ENCODE measurements at places on chromosomes 2 and 18.

DNA sequence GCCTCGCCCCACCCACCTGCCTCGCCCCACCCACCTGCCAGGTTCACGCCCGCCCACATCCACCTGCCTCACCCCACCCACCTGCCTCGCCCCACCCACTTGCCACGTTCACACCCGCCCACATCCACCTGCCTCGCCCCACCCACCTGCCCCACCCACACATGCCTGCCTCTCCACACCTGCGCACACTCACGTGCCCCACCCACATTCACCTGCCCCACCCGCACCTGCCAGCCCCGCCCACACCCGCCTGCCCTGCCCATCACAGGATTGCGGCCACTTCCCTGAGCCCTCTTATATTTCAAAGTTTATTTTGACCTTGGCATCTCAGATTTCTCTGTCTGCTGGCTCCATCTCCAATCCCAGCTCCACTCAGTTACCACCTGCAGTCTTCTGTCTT is 217.5 kb upstream of the SOX11 start:
- DNase-seq, result no peak

DNA sequence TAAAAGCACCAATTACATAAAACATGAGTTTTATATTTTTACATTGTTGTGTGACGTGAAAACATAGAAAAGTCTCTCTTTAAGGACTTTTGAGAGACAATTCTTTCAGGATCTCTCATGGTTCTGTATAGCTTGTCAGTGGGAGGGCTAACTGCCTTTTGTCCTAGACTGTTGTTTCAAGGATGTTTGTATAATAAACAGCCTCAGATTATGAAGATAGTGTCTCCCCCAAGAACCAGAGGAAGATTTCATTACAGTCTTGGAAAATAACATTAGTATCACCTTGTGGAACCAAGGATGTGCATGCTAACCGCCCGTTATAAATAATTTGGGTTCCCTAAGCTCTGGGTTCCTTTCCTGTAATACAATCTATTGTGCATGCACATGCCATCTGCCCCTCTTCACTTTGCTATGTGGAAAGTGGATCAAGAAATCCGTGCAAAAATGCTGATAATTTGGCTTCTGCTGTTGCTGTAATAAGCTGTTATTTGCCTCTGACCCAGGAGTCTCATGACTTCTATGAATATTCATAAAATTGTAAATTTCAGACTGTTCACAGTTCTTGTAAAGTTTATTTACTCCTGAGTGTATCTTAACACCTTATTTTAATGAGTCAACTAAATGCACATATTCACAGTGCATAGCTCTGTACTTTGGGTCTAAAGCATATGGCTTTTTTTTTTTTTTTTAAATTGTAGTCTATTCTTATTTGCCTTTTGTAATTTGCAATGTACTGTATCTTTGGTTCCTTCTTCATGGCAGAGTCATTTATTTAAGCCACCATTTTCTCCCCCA is 265.5 kb downstream of the PTH2R start:
- DNase-seq, result no peak

- DNase-seq, result no peak
These were observed 19.5 kb downstream of the INPP4A start for GRCh38 chr2:98463988-98464771.

- no peak for DNase-seq
These were observed 169.5 kb downstream of the SRBD1 start for GRCh38 chr2:45441571-45441970.

DNA sequence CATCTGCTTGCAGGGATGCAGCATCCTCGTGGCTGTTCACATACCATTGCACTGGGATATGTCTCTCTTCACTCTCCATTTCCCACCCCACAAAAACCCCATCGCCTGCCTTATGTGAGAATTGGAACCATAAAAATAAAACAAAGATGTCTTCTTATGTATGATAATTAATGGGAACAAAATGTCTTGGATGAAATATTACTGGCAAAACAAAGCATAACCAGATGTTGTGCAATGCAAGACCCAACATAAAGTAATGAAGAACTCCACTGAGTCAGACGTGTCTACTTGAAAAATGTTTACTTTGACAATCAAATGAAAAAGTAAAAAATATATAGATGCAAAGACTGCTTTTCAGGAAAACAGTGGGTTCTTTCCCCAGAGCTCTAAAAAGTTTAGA is 611.3 kb upstream of the SYT4 start:
- no peak for DNase-seq

GRCh38 chr2:205967391-205968075 is 118.4 kb downstream of the INO80D start:
- DNase-seq, result peak; percentile 26

GRCh38 chr2:171086352-171087290 is 74.1 kb downstream of the TLK1 start:
- DNase-seq, result peak; percentile 60

- peak; percentile 76 for DNase-seq
These were observed 48.0 kb downstream of the BCL2L11 start for GRCh38 chr2:111168528-111169239.

GRCh38 chr2:236670235-236670620 is 100.6 kb downstream of the ACKR3 start:
- DNase-seq, result no peak

GRCh38 chr18:60027397-60027796 is 127.6 kb downstream of the PMAIP1 start:
- DNase-seq, result no peak

DNA sequence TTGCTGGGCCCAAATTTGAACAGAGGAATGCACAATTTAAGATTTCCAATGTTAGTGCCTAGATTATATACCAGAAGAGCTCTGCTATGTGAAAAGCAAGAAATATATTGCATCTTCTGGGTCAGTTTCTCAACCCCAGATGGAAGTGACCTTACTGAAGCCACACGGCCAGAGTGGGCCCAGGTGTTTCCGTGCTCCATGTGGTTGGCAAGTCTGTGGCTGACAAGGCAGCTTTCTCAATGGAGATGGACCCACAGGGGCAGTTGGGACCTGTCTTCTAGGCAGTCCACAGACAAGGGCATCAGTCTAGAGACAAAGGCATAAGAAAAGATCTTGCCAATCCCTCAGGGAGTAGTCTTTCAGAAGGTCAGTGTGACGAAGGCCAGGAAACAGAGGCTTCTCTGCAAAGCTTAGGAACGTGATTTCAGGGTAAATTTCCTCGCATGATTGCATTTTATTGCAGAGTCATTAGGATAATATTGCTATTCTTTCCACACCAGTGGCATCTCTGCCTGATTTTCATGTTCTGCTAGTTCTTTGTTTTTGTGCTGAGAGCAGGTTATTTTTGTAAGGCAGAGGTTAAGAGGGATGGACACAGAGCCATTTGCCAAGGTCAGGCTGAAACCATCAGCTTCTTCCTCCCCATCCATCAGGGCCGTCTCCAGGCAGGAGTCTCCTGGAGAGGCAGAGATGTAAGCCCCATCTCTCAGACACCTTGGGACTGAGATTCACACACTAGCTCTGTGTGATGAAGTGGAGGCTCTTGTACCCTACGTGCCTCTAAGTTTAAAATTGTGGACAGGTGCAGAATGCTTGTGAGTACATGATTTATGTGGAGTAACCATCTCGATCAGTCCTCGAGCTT is 202.1 kb downstream of the ANKRD30B start:
- no peak for DNase-seq

- DNase-seq, result no peak
These were observed 49.4 kb upstream of the PKDCC start for GRCh38 chr2:41998186-41999127.

GRCh38 chr2:173419506-173419905 is 64.8 kb downstream of the CDCA7 start:
- DNase-seq, result no peak

- no peak for DNase-seq
These were observed 14.1 kb downstream of the LMAN1 start for GRCh38 chr18:59344996-59345395.

GRCh38 chr2:229815858-229816257 is 101.5 kb upstream of the DNER start:
- peak; percentile 58 for DNase-seq

GRCh38 chr2:199950396-199950795 is 4.9 kb downstream of the TYW5 start:
- no peak for DNase-seq

DNA sequence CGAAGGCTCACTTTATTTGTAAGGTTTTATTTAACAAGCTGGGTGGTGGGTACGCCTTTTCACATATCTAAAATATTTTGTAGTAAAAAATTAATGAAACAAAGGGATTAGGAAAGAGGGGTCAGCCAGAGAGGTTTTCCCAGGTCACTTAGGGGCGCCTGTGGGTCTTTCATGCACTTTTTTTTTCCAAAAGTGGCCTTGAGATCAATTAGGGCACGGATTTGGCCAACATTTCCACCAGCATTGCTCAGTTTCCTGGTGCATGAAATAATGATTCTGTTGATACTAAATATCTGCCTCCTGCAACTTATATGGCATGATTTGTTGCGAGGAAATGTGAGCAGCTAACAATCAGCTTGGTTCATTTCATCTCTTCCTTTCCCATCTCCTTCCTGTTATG is 67.6 kb upstream of the ZCCHC2 start:
- DNase-seq, result no peak

- DNase-seq, result no peak
These were observed 353.5 kb downstream of the MYCN start for GRCh38 chr2:16293871-16294270.

DNA sequence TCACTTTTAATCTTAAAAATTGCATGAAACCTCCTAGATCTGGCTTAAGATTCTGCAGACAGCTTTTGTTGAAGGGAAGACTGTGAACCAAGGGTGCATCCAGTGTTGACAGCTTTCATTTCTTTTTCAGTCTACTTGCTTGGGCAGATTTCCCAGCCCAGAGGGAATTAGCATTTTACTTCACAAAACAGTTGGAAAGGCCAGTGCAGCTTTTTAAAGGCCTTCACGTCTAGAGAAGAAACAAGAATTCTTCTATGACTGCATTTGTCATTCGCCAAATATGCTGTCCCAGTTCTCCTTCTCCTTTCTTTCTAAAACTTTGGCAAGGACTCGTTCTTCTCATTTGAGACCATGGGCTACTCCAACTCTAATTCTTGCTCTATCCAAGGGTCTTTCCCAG is 17.4 kb downstream of the NTSR2 start:
- DNase-seq, result no peak

- DNase-seq, result no peak
These were observed 34.7 kb upstream of the MBP start for GRCh38 chr18:77167251-77167650.

- no peak for DNase-seq
These were observed 12.6 kb downstream of the CYRIA start for GRCh38 chr2:16653083-16653375.

- no peak for DNase-seq
These were observed 39.4 kb upstream of the EFHD1 start for GRCh38 chr2:232593982-232594381.

- DNase-seq, result no peak
These were observed 8.2 kb upstream of the PGAP1 start for GRCh38 chr2:196934672-196935071.

DNA sequence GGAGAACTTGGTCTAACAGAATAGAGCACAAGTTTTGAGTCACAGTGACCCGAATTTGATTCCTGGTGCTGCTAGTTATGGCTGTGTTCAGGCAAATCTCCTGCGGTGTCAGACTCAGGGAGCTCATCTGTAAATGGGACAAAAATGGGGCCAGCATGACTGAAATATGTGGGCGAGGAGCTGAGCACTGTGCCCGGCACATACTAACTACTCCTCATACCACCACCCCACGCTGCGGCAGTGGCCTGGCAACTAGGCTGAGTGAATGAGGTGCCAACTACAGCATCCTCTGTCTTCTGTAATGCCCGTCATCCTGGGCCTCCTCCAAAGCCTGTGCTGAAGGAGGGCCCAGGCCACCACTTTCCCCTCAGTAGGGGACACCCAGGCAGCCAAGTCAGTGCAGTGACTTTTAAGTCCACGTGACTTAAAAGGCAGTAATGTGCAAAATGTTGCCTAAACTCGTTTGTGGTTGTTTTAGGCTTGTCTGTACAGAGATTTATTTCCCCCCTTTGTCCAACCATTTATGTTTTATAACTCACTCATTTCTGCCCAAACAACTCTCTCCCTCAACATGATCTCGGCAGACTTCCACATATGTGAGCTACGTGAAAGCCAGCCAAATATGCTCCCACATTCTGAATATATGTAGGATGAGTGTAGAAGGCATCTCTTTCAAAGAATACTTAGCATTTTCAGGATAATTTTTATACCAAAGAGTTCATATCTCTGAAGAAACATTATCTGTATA is 773.7 kb downstream of the TSN start:
- no peak for DNase-seq

DNA sequence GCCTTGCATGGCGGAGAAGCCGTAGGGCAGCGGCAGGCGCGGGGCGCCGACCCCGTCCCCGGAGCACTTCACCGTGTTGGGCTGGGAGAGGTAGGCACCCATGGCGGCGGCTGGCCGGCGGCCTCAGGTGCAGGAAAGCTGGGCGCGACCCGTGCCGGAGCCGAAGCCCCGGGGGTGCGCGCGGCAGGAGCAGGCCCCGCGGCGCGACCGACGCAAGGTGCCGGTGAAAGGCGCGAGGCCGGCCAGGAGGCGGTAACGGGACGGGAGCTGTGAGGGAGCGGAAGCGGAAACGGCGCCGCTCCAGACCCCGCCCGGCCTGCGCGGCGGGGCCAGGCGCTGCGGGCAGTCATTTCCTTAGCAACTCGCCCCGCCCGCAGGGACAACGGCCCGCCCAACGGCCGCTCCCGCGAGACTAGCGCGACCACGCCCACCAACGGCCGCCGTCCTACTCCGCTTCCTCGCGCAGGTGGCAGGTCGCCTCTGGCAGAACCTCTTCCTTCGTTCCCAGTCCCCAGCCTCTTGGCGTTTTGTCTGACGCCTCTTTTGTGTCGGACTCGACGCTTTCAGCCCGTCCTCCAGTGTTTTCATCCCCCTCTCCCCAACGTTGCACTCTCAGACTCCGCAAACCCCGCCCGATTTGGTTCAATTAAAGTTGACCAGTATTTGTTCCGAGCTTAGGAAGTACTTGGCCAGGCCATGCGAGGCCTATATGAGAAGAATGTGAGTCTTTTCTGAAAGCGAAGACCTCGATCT is at the start of gene PPM1G:
TSS of gene PPM1G (minus strand) at position 271 of the 753 bp plus-strand sequence. CDS start at position 102, 169 bp downstream.
- DNase-seq, result peak; percentile 92

DNA sequence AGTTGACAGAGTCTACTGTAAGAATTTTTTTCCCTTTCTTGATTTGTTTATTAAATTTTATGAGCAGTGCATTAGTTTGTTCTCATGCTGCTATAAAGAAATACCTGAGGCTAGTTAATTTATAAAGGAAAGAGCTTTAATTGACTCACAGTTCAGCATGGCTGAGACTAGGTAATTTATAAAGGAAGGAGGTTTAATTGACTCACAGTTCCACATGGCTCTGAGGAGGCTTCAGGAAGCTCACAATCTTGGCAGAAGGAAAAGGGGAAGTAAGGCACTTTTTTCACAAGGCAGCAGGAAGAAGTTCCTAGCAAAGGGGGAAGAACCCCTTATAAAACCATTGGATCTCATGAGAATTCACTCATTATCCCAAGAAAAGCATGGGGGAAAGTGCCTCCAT is 191.4 kb upstream of the VRK2 start:
- no peak for DNase-seq

GRCh38 chr2:145710303-145710702 is 1190.4 kb upstream of the ZEB2 start:
- DNase-seq, result no peak

DNA sequence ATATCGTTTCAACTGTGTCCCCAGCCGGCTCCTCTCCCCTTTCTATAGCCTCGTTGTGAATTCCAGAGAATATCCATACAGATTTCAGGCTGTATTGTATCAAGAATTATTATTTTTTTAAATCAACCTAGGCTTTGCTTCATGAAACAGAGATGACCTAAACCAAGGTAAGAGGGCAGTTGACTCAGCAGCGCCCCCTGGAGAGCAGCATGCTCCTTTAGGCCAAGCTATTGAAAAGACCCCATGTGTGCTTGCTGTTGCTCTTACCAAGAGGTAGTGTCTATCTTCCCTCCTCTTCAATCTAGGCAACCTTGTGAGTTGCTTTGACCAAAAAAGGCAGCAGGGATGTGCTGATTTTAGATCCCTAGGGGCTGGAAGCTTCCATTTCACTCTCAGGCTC is 426.7 kb upstream of the SMIM21 start:
- peak; percentile 8 for DNase-seq
